ENCODE measurements at places on chromosomes 11 and 22. TPM values are rescaled to one million over a fixed set of nuclear protein-coding genes. Genes with fewer than 3 reads are reported as not detected.

Gene TTC17
- total RNA-seq: 70.4 TPM

Gene MPZL2
- 0.12 TPM for total RNA-seq

Gene E2F8
- total RNA-seq: not detected

Gene FAM180B
- not detected for total RNA-seq

Gene OR52H1
- 0.81 TPM for total RNA-seq

Gene TREH
- not detected for total RNA-seq

Gene PDE3B
- 3.6 TPM for total RNA-seq

Gene MRGPRE
- not detected for total RNA-seq

Gene SOX6
- 1.2 TPM for total RNA-seq

Gene VSIG10L2
- total RNA-seq: 0.36 TPM

Gene OR6A2
- 0.32 TPM for total RNA-seq

Gene ANGPTL5
- total RNA-seq: not detected

Gene PHF21B
- not detected for total RNA-seq

Gene GP1BB
- total RNA-seq: 4.3 TPM

Gene SLC22A25
- total RNA-seq: not detected

Gene MFRP
- under 0.01 TPM for total RNA-seq

Gene SNX32
- total RNA-seq: 0.97 TPM

Gene CADM1
- total RNA-seq: 26.1 TPM

Gene OR10AG1
- total RNA-seq: not detected

Gene CREB3L1
- 69.4 TPM for total RNA-seq

Gene ABCC8
- total RNA-seq: not detected

Gene KBTBD4
- total RNA-seq: 34.7 TPM

Gene C11orf52
- 0.49 TPM for total RNA-seq

Gene ANKK1
- total RNA-seq: under 0.01 TPM

Gene CD248
- 174 TPM for total RNA-seq

Gene CARD18
- not detected for total RNA-seq

Gene PITPNB
- total RNA-seq: 24.9 TPM

Gene KRTAP5-2
- total RNA-seq: not detected

Gene ADM
- 2,760 TPM for total RNA-seq

Gene ROBO4
- total RNA-seq: 1.1 TPM

Gene P4HA3
- 3.5 TPM for total RNA-seq

Gene DMC1
- total RNA-seq: 7.2 TPM

Gene LRRN4CL
- 63.6 TPM for total RNA-seq

Gene RAB38
- total RNA-seq: 1.7 TPM

Gene ANO9
- not detected for total RNA-seq

Gene APOBEC3G
- 15.8 TPM for total RNA-seq

Gene C11orf87
- not detected for total RNA-seq

Gene KIRREL3
- 6.0 TPM for total RNA-seq

Gene MICALL1
- 84.4 TPM for total RNA-seq

Gene RNF121
- total RNA-seq: 32.7 TPM

Gene SYT13
- not detected for total RNA-seq

Gene BAIAP2L2
- 0.32 TPM for total RNA-seq

Gene ATG2A
- total RNA-seq: 17.5 TPM

Gene MMP8
- total RNA-seq: 2.3 TPM

Gene APOBEC3F
- total RNA-seq: 5.5 TPM

Gene SLC5A4
- total RNA-seq: not detected

Gene TRAPPC4
- 36.9 TPM for total RNA-seq

Gene CRYBB3
- not detected for total RNA-seq

Gene PHETA2
- total RNA-seq: 33.8 TPM

Gene NAALAD2
- total RNA-seq: 7.4 TPM

Gene TPBGL
- not detected for total RNA-seq

Gene RPS3
- 1,241 TPM for total RNA-seq

Gene FCHSD2
- 13.4 TPM for total RNA-seq

Gene NRIP3
- 14.7 TPM for total RNA-seq

Measured in hair follicle dermal papilla cell (primary cell).